Activated CD4-positive, alpha-beta T cell treated with anti-CD3 and anti-CD28 coated beads, Interleukin-2, amount 10 ng/mL, durations not matched to agents 7 days and 5 days (primary cell): ENCODE measurements at places on chromosomes 2 and 18.

DNA sequence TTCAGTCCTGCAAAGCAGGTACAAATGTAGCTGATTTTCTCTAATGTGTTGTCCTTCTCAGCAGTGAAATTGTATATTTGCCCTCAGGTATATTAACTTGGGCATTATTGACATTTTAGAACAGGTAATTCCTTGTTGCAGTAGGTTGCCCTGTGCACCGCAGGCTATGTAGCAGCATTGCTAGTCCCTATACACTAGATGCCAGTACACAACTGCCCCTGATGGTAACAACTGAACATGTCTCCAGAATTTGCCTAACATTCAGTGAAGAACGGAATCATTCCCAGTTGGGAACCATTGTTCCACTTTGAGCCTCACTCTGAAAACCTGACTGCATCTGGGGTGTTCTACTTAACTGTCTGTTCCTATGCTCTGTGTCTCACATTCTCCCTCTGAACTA, 23.1 kb upstream of the TFPI start:
- DNase-seq = no peak

DNA sequence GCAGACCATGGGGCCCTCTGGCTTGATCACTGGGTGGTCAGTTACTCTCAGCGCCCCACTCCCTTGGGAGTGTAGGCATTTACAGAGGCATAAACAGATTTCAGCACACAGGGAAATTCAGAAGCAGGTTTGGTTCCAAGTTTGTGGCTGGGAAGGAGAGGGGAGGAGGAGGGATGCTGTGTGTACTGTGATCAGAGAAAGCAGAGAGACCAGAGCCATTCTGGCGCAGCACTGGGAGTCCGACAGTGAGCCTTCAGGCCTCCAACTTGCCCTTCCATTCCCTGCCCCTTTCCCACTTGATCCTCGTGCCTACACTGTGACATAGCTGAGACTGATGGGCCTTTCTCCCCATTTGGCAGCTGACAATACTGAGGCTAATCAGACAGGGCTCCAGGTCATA, 47.8 kb upstream of the LOXHD1 start:
- DNase-seq = no peak

DNA sequence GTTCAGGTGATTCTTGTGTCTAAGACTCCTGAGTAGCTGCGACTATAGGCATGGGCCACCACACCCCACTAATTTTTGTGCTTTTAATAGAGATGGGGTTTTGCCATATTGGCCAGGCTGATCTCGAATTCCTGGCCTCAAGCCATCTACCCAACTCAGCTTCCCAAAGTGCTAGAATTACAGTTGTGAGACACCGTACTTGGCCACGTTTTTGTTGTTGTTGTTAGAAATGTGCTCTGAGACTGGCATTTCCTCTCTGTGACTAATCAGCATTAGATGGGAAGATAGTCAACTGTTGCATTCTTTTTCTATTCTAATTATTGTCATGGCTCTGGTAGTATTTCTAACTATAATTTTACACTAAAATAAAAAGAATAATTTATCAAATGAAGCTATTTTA, 191.7 kb downstream of the CAMKMT start:
- no peak for DNase-seq

- no peak for DNase-seq
Observed at GRCh38 chr18:78939105-78939504, 40.5 kb upstream of the SALL3 start.

GRCh38 chr18:44096016-44096415, 584.7 kb upstream of the SETBP1 start:
- DNase-seq = no peak

- DNase-seq = no peak
Observed at GRCh38 chr2:13813236-13813635, 819.3 kb upstream of the LRATD1 start.

DNA sequence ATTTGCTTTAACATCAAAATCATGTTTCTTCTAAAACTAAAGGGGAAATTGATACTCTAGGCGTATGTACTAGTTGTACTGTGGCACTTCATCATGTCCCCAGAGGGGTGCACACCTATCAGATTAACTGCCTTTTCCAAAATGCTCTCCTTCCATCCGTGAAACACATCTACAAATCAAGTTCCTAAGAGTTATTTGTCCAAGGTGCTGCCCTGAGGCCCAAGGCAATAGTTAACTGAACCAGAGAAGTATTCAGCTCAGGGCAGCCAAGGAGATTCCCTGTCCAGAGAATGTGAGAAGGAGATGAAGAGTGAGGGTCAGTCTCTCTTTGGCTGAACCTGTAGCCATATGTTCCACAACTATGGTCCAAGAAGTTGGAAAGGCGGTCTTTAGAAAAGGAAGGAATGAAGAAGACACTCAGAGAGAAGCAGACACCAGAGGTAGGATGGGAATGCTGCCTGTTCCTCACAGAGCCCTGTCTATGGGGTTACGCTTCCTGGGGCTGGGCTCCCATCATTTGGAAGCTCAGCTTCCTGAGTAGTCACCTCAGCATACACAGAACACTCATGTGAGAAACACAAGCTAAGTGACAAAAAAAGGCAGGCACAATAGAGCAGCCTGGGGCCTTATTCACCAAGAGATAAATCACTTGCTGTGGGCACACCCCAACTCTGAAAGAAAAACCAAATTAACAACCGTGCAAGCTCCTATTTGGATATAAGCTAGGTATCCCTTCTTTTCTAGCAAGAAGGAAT, 55.6 kb downstream of the ANKRD44 start:
- peak; percentile 38 for DNase-seq

GRCh38 chr2:172953970-172954852, 121.4 kb upstream of the MAP3K20 start:
- DNase-seq = no peak

DNA sequence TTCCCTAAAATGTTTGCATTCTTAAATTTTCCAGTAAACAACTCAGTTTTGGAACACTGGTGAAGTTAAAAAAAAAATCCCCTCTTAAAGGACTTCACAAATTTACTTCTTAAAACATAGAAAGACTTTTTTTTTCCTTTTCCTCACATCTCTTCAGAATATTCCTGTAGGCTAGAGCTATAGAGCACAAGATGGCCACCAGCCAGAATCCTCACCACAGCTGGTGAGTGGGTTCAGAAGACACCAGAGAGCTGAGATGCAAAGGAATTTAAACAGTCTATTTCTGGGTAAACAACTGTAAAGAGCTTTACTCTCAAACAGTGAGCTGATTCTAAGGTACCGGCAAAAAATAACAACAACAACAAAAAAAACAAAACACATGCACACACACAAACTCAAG, 252.8 kb downstream of the LRP1B start:
- no peak for DNase-seq

DNA sequence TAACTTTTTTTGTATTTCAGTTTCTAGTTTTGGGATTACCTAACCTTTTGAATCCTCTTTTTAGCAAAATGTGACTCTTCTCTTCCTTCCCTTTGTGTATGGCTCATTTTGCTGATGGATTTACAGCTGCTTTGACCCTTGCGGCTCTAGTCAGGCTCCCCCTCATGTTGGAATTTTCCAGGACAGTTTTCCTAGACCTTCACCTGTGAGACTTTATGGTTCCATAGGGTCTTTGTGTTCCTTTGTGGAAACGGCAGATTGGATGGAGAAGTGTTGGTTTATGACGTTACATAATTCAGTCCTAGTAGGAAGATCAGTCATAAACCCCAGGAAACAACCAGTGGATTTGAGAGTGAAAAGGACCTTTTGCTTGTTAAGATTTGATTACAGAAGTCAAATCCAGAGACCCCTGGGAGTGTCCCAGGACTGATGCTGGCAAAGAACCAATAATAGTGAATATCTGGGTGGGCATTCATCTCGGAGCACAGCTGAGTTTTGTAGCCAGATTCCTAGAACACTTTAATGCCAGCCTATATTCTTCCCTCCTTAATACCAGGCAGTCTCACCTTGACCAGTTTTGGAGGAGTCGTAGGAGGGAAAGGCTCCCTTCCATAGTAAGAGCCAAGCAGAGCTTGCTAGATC, 42.7 kb downstream of the SOCS6 start:
- no peak for DNase-seq

GRCh38 chr18:8602557-8602956, 6.7 kb upstream of the RAB12 start:
- DNase-seq = no peak

DNA sequence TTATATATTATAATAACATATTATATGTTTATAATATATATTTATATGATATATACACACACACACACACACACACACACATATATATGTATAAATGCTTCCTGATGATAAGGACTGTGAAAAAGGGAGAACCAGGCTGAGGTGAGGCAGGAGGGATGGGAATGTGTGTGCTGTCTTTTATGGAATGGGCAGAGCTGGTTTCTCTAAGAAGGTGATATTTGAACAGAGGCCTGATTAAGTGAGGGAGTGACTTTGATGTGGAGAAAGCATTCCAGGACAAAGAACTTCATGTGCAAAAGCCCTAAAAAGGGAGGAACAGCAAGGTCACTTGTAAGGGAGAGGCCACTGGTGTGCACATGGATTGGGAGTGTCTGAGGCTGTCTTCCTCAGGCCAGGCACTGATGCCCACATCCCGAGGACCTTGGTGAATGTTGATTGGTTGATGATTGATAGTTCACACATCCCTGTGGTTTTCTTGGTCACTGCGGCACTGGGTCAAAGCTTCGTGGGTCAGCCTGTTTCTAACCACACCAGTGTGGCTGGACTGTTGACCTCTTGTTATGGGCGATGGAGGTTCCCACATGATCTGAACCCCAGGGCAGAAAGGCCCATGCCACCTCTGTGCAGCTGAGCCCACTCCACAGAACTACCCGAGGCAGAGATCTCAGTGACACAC, 196.9 kb downstream of the MYCN start:
- no peak for DNase-seq

DNA sequence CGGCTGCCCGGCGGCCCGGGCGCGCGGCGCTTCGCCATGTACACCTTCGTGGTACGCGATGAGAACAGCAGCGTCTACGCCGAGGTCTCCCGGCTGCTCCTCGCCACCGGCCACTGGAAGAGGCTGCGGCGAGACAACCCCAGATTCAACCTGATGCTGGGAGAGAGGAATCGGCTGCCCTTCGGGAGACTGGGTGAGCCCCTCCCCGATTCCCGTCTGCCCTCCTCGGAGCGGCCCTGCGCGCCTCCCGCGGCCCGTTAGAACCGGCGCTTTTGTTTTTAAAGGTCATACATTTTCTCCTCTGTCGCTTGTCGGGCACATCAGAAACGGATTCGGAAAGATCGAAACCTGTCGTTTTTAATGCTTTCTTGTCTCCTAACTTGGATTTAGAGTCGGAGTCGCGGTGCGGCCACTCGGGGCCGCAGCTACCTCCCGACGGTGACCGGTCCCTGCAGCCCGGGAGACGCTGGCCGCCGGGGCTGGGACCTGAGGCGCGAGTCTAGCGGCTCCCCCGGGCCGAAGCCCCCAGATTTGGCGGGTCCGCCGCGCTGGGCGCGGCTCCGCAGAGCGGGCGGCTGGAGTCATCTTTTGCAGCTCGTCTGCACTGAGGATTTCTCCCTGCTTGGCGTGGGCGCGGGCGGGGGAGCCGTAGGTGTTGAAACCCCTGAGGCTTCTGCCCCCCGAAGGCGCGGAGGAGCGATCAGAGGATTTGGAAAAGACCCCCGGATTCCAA, 519 bp downstream of the TTL start:
- peak; percentile 30 for DNase-seq

DNA sequence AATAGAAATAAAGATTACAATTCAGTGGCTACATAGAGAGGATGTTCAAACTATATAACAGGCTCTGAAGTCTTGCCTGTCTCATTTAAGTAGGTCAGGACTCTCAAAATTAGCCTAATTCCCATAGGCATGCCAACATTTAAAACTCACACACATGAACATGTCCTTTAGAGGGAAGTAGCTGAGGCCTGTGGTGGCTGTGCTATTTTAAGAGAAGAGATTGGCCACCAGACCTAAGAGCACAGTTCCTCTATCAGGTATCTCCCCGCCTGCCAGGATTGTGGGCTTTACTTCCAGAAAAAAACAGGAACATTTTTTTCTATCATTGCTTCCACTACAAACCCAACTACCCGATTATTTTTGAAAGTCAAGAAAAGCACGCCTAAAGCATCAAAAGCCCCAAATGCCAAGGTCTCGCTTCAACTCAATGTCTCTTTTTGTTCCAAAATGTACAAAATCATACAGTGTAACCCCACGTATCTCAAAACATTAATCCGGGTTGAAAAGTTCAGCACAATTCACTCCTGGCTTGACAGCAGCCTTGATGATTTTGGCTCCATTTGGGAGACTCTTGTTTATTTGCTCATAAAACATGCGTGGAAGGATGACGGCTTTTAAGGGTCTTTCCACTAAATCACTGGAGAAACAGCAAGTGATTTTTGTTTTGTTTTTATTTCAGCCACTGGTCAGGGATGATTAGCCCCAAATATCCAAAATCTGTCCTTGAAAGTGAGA, 15.3 kb downstream of the FHL2 start:
- no peak for DNase-seq

GRCh38 chr2:226351711-226352110, 447.9 kb downstream of the IRS1 start:
- no peak for DNase-seq

DNA sequence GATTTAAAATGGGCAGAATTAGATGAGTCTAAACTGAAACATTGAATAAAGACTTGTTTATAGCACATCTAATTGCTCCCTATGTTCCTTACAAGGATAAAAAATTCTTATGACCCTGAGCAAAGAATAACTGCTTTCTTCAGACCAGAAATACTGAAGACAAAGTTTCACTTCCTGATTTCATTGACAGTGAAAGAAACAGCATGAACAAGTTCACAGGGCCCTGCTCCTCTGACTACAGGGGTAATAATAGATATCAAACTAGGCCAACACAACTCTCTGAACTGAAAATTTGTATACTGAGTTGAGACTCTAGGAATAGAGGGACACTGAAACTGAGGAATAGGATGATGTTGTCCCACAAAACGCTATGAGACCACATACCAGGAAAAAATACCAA, 1383.3 kb upstream of the CDH2 start:
- DNase-seq = no peak

- DNase-seq = no peak
Observed at GRCh38 chr2:61434314-61434713, 36.6 kb downstream of the USP34 start.

- no peak for DNase-seq
Observed at GRCh38 chr18:7605705-7606104, 38.6 kb downstream of the PTPRM start.

- DNase-seq = no peak
Observed at GRCh38 chr2:20543469-20544152, 96.7 kb downstream of the RHOB start.

- DNase-seq = no peak
Observed at GRCh38 chr2:924701-925100, 25.9 kb upstream of the SNTG2 start.

DNA sequence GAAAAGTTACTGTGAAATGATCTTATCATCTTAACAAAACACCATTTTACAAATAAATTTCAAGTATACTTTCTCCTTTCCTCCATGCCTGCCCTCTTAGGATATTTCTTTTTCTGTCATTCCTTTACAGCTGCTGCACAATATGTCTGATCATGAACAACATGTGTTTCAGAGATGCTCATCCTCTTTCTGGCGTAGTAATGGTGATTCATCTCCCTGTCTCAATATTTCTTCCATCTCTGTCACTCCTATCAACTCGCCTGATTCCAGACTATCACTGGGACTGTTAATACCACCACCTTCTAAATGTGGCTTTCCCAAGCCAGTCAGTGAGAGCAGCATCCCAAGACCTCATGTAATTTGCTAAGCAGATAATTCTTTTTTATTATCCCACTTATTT, 290.5 kb downstream of the GULP1 start:
- no peak for DNase-seq
